Suprapubic skin (tissue), 4 donors: ENCODE measurements at places on chromosomes 11 and 22.

DNA sequence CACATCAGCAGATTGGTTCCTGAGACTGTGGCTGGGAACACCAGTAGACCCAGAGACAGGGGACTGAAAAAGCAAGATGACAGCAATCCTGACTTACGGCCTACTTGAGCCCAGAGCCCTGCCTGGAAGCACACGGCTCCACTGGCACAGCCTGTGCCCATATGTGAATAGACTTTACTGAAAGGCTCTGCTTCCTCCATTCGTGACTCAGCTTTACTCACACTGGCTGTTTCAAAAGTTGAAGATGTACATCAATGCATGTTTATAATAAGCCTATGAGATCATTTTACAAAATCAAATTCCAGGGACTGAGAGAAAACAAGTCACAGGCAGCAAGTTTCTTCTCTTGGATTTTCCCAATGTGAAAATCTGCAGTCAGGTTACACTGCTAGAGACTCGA, 134.6 kb upstream of the TEAD1 start:
- no peak overlapping the region for H3K27ac ChIP-seq
- H3K4me1 ChIP-seq: peaks cover 21% of the 10 kb centered on the region
- DNase-seq: no peak
- no peaks in the 10 kb centered on the region for H3K27me3 ChIP-seq
- no peak overlapping the region for H3K4me3 ChIP-seq
- no peaks in the 10 kb centered on the region for H3K36me3 ChIP-seq

- H3K27ac ChIP-seq: peak overlapping the region; percentile 34
- H3K36me3 ChIP-seq: peaks cover 26% of the 10 kb centered on the region
- no peak overlapping the region for H3K4me3 ChIP-seq
These were observed 82.7 kb downstream of the FBLN1 start for GRCh38 chr22:45585437-45585755.

DNA sequence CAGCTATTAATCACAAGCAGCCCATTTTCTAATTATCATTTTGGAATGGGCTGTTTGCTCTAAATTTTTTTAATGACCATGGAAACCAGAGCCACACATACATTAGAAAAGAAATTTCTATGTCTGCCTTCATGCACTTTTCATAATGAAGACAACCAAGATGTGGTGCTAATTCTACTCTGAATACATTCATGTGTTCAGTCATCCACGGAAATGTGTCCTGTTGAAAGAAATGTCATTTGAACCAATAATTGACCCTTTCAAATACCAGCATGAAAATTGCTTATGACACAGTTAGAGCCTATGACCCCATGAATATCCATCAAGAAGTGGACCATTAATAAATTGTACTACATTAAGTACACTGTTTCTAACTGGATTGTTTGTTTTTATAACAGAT, 99.7 kb upstream of the KCNA4 start:
- no peaks in the 10 kb centered on the region for H3K36me3 ChIP-seq
- no peak overlapping the region for H3K4me3 ChIP-seq
- H3K27me3 ChIP-seq: no peaks in the 10 kb centered on the region
- no peak for DNase-seq
- H3K27ac ChIP-seq: no peak overlapping the region

GRCh38 chr11:105220121-105220520, 80.6 kb upstream of the CARD18 start:
- H3K36me3 ChIP-seq: no peaks in the 10 kb centered on the region
- H3K27ac ChIP-seq: no peak overlapping the region
- no peaks in the 10 kb centered on the region for H3K27me3 ChIP-seq
- no peaks in the 10 kb centered on the region for H3K4me1 ChIP-seq
- H3K4me3 ChIP-seq: no peak overlapping the region

- H3K27me3 ChIP-seq: no peaks in the 10 kb centered on the region
- H3K4me3 ChIP-seq: no peak overlapping the region
- H3K4me1 ChIP-seq: peaks cover 5% of the 10 kb centered on the region
- H3K36me3 ChIP-seq: peaks cover 4% of the 10 kb centered on the region
- no peak for DNase-seq
These were observed 32.5 kb downstream of the ANO1 start for GRCh38 chr11:70110538-70111055.

GRCh38 chr11:65501186-65501471, 2.3 kb downstream of the MALAT1 start:
- DNase-seq: no peak
- H3K36me3 ChIP-seq: peaks cover 46% of the 10 kb centered on the region
- H3K4me3 ChIP-seq: peak overlapping the region; percentile 66
- H3K27me3 ChIP-seq: no peaks in the 10 kb centered on the region
- H3K27ac ChIP-seq: peak overlapping the region; percentile 99
- H3K4me1 ChIP-seq: peaks cover 36% of the 10 kb centered on the region

DNA sequence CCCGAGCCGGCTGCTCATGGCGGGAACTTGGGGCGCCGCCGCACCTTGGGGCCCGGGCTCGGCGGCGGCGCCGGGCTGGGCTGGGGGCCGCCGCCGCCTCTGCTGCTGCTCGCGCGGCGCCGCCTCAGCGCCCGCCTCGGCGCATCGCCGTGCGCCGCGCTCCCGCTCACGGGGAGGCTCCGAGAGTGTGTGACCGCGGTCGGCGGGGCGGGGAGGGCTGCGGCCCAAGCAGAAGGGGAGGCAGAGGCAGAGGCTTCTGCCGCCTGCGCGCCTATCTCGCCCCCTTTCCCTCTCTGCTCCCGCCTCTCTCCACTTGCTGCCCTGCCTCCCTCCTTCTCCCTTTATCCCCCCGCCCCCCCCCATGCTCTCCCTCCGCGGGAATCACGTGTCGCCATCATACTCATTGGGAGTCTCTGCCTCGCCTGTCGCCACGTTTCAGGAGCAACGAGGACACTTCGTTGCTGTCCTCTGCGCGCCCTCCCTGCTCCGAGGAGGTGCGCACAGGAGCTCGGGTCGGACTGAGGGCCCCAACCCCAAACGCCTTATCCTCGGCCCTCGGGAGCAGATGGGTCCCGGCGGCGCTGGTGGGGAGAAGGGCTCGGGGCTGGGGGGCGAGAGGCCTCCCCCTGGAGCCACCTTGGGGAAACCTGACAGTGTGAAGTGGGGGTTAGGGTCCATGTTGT, at the start of gene GUCY1A2:
TSS of gene GUCY1A2 (minus strand) at position 258 of the 683 bp plus-strand sequence. CDS start 421 bp downstream, outside the sequence.
- peak within 1 kb of the TSS; percentile 22 for H3K27ac ChIP-seq
- H3K4me1 ChIP-seq: peaks cover 20% of the 10 kb centered on the region
- DNase-seq: no peak
- H3K27me3 ChIP-seq: peaks cover 41% of the 10 kb centered on the region
- peak within 1 kb of the TSS; percentile 59 for H3K4me3 ChIP-seq

DNA sequence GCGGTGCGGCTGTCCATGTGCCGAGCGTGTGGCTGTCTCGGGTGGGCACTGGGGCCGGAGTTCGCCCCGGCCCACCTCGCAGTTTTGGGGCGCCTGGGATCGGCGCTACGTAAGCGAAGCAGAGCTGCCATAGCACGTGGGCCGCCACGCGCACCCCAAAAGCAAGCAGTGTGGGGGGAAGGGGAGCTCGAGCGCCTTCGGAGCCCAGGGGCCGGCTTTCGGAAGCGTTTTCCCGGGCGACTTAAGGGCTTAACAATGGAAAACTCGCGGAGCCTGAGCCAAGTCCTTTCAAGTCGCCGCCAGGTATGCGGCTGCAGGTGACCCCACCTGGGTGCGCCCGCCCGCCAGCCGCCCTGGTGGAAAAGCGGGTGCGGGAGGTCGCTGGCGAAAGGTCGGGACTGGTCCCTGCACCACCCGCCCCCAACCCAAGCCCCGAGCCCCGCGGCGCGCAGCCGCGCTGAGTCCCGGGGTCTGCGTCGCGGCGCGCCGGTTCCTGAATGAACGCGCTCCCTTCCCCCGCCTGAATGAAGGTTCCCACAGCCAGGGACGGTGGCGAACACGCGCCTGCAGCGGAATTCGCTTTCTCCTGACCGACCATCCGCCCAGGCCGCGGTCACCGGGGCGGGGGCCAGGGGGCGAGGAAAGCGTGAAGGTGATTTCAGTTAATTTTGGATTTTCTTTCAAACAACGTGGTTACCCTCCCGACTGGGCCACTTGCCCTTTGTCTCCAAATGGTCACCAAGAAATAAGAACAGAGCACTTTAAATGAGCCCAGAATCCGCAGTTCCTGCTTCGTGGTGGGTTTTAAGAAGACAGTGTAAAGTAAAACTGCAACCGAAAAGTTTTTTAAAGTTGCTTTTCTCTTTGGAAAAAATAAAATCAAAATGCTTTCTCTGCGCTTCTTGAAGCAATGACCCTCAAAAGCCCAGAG, 2.8 kb upstream of the CCND1 start:
- H3K4me1 ChIP-seq: peaks cover 59% of the 10 kb centered on the region
- H3K4me3 ChIP-seq: peak overlapping the region; percentile 97
- H3K27ac ChIP-seq: peak overlapping the region; percentile 78
- H3K27me3 ChIP-seq: peaks cover 8% of the 10 kb centered on the region
- H3K36me3 ChIP-seq: no peaks in the 10 kb centered on the region

GRCh38 chr11:18709414-18709813, 10.8 kb downstream of the TMEM86A start:
- no peak overlapping the region for H3K27ac ChIP-seq
- no peak for DNase-seq
- H3K36me3 ChIP-seq: no peaks in the 10 kb centered on the region

DNA sequence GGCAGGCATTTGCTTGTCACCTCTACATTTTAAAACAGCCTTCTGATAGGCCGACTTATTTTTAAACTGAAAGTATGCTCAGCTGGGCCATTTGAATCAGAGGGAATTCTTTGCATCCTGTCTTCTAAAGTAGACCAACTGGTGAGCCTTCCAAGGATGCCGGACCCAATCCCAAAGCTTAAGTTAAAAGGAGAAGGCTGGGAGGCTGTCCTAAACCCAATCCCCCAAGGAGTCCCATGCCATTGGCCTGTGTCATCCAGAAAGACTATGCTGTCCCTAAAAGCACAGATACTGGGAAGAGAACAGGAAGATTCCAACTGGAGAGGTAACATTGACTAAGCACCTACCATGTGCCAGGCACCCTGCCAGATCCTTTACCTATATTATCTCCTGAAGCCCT, 18.0 kb downstream of the TENM4 start:
- DNase-seq: no peak
- no peaks in the 10 kb centered on the region for H3K27me3 ChIP-seq
- H3K4me1 ChIP-seq: peaks cover 14% of the 10 kb centered on the region
- no peak overlapping the region for H3K4me3 ChIP-seq
- no peaks in the 10 kb centered on the region for H3K36me3 ChIP-seq
